ENCODE measurements at places on chromosomes 4 and X.
A peak's percentile ranks its signal among the peaks of the same experiment; 100 is the strongest.

DNA sequence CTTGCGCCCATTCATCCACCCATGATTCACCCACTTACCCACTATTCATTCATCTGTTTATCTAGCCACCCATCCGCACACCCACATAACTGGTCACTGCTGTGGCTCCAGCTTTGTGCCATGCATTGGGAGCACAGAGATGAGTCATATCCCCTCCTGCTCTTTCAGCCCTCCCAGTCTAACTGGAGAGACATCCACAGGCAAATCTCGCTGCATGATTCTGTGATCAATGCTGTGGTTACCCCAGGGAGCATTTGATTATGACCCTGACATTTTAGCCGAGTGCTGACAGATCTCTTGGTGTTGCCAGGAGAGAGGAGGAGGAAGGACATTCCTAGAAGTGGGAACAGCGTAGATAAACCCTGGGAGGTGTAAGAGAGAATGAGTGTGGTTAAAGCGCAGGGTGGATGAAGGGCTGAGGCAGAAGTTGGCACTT lies 10.4 kb upstream of the PORCN start:
- DNase-seq: no peak

DNA sequence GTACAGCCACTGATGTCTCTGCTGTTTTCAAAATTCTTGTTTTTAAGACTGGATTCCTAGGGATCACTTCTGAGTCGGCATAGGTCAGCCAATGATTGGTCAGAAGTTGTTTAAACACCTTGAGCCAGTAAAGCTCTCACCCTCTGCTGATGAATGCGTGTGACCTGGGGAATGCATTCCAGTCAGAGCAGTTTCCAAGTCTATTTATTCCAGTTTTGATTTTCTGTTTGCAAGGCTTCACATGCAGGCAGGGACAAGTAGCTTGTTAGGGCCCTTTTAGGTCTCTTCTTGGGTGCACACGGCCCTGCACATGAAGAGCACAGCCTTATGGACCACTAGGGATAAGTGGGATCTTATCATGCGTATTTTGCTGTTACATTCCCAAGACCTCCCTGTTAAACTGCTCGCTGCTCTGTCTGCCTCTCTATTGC lies 47.0 kb downstream of the KLHL15 start:
- no peak for DNase-seq

DNA sequence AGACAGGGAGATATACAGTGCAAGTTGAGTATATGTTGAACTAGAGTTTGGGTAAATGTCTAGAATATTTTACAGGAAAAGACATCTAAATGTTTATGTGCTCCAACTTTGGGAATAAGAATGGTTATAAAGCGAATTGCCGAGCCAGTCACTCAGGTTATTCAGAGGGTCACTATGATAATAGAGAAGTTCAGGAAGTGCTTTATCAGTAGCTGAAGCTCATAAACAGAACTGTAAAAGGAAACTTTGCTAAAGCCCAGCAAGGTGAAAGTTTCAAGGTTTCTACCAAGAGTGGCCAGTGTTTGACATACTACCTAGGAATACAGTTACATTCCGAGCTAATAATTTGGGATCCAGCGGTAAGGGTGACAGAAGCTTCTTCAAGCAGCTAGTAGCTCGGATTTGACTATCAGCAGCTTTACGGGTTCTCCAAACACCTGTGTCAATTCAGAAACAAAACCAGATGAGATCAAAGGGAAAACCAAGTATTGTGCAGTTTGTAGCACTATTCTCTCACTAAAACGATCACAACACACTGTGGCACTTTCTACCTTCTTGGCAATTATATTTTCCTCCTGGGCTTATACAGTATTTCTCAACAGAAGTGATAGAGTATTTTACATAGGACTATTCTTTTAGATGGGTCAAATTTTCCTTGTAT lies 17.2 kb upstream of the BCLAF3 start:
- DNase-seq: no peak

DNA sequence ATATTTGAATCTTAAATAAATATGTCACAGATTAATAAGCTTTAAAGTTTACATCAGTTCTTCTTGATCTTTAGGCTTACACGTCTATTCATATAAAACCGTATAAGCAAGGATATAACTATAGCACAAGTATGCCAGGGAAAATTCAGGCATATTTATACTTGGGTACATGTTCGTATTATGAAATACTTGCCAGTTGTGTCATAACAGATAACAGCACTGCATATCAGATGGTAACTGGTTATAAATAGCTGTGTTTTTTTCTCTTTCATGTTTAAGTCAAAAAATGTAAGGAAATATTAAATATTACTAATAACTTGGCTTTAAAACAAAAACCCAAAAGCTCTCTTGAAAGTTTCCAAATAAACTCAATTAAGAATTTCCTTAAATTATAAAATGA lies 17.5 kb downstream of the BRWD3 start:
- no peak for DNase-seq

GRCh38 chrX:41116948-41117347 lies 31.7 kb downstream of the USP9X start:
- DNase-seq: no peak

- peak; percentile 50 for DNase-seq
These were observed 201.0 kb upstream of the ARSJ start for GRCh38 chr4:114180481-114180880.

GRCh38 chr4:1285790-1286553 lies 3.7 kb upstream of the MAEA start:
- peak; percentile 87 for DNase-seq

- DNase-seq: no peak
These were observed 175.3 kb downstream of the QDPR start for GRCh38 chr4:17336524-17336961.

DNA sequence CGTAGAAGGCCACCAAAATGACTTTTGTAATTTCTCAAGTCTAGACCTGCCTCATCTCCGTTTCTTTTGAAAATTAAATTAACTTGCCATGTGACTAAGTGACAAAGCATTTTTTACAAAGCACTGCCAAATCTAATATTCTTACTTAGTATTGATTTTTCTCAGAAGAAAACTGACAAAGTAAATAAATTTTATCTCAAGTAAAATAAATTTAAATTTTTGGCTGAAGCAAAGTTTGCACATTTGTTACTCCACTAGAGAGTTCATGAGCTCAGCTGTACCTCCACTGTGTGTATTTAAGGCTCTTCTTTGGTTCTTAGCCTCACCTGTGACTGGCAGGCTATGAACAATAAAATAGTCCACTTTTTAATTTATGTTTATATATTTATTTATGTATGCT lies 441.1 kb upstream of the PCDH10 start:
- no peak for DNase-seq

DNA sequence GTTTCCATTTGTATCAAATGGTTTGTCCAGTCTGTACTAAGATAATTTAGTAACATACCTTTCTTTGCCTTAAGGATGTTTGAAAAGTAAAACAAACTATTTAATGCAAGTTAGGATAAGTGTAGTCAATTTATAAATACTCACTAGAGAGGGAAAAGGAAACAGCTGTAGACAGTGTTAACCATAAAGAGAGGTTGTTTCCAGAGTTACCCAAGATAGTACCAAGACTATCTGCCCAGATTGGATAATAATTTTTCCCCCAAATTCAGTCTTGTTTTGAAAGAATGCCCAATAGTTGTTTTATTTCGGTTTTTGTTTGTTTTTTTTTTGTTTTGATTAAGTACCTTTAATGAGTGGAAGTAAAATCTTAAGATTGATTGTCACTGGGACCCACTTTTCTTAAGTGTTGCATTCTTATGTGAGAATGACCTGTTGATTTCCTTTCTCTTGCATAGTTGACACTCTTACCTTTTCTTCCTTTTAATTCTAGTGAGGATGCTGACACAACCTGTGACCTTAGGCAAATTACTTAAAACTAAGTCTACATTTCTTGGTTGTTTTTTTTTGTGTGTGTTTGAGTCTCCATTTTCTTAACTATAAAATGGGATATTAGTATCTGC lies 12.8 kb downstream of the AFF1 start:
- no peak for DNase-seq

DNA sequence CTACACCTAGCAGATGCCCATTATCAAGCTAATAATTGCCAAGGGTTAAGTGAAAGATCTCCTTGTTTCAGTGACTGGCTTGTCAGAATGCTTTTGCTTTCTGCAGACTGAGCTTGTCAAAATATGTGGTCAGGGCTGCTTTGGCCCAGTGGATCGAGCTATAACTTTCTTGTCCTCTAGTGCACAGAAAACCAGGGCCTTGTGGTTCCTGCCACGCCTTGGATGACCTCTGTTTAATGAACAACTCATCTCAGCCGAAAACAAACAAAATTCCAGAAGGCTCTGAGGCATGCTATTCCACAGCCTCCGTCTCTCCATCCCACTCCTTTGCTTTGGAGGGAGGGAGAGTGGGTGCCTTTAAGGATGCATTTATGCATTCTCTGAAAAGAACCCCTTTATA lies 11.3 kb downstream of the EVC start:
- DNase-seq: no peak

- no peak for DNase-seq
These were observed 11.5 kb upstream of the HDAC8 start for GRCh38 chrX:72584163-72584562.

DNA sequence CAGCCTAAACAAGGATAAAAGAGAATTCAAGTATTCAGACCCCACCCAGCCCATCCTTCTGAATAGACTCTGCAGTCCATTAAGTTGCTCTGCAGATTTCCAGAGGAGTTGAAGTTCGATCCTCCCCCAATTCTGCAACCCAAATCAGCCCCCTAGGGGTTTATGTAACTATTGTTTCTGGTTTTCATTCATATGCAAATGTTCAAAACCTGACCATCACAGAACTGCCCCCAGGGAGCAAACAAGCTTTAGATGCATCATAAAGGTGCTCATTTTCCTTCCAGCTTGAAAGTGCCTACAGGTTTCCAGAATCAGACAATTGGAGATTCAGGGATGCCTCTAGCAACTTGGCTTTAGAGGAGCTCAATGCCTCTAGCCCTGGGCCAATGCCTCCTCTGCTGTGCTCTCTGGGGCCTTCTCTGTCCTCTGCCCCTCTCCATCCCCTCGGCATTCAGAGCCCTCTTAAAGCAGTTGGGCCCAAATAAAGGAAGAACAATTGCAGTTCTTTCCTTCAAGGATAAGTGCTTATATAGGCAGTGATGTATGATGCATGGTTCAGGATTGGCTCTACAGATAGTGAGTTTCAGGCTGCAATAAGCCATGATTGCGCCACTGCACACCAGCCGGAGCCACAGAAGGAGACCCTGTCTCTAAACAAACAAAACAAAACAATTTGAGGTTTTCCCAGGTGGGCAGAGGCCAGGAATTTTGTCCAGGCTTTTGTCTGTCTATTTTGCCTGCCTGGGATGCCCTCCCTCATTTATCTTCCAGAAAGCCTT lies 23.5 kb upstream of the SPINK2 start:
- DNase-seq: no peak

DNA sequence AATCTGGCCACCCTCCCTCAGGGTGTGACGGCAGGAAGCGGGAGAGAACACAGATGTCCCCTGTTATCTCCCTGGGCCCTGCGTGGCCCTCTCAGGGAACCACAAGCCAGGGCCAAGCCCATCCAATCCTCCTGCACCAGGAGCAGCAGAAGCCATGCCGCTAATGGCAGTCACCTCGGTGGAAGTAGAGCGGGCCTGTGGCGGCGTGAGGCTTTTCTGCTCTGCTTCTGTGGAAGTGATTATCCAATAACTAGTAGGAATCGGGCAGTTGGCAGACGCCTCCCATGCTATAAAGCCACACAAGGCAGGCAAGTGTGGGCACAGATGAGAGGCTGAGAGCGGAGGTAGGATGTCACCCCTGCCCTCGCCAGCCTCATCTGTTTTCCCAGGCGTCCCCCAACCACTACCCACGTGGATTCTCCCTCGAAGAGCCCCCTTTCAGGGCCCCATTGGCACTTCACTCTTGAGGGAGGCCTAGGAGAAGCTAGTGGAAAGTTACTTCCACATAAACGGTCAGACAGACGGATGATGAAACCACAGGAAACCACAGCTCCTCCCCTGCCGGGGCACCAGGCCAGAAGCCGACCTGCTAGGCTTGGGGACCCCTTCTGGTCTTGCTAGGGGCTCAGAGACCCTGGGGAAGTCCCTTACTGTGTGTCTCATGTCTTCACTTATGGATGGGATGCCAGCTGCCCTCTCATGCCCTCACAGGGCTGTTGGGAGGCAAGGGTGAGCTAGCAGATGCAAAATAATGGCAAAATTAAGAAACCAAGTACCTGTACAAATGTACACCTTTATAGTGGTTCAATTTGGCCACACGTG lies 18.8 kb upstream of the TMSB4X start:
- DNase-seq: no peak

GRCh38 chr4:135338181-135338580 lies 1136.6 kb upstream of the PABPC4L start:
- no peak for DNase-seq

DNA sequence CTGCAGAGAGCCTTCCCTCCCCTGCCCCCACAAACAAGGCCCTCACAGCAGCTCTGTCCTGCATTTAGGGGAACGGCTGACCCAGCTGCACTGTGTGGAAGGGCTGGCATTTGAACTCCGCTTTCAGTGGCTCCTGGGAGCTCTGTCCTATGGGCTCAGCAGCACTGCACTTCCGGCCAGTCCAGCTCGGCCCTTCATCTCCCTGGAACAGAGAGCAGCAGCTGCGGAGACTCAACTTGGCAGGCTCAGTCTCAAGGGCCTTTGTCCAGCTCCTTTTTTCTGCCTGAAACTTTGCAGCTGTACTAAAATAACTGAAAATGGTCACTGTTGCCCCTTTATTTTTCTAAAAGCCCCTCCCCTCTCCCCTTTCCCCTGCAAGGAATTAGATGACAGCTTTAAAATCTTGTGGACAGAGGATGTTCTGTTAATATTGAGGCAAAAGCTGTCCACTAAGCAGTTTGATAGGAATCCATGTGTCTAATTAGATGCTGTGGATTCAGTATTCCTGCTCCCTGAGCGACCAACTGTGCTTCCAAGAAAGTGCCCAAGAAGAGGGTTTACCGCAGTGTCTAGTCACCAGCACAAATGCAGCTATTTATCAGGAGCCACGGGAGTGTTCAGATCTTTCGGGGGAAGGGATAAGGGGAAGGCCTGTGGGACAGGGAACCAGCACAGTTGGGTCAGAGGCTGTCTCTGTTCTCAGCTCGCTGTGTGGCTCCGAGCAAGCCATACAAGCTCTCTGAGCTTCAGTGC lies 133.1 kb downstream of the AFAP1 start:
- no peak for DNase-seq

DNA sequence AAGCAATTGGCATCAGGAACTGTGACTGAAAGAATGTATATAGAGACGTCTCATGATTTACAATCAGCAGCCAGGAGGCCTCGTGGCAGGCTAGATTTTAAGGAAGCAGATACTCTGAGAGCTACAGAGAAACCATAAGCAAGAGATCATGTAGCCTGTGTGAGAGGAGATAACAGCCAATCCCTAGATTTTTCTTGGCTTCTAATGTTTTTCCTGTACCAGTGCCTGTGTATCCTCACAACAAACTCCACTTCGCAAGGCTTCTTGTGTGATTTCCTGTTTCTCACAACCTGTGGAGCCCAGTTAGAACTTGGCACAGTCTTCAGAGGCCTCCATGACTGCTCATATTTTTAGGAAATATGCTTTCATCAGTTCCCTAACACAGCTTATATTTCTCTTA lies 147.9 kb downstream of the PTCHD1 start:
- DNase-seq: no peak

- DNase-seq: no peak
These were observed 25.5 kb upstream of the TMSB4X start for GRCh38 chrX:12949205-12949926.

GRCh38 chr4:144376866-144377265 lies 236.3 kb upstream of the GYPA start:
- DNase-seq: no peak

Measured in ecto neural progenitor cell (in vitro differentiated cells).